ENCODE measurements at places on chromosomes 5 and 9.

GRCh38 chr5:66179297-66180051 lies 35.4 kb downstream of the SREK1 start:
- DNase-seq = no peak

GRCh38 chr5:151014680-151015343 lies 5.6 kb upstream of the GPX3 start:
- no peak for DNase-seq

DNA sequence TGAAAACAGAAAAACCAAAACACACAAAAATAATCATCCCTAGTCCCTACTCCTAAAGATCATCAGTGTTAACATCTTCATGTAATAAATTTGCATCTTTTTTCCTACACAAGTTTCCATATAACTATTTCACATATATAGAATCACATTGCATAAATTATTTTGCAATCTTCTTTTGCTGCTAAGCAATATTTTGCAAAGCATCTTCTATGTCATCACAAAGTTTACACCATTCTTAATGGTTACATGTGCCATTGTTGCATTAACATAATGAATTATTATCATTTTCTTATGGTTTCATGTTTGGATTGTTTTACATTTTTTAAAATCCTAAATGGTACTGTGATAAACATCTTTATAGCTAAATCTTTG lies 17.8 kb downstream of the SH3TC2 start:
- DNase-seq = no peak

GRCh38 chr9:106862110-106862820 lies 701 bp upstream of the ZNF462 start:
- DNase-seq = no peak

GRCh38 chr5:12691330-12691729 lies 787.1 kb upstream of the CTNND2 start:
- no peak for DNase-seq

DNA sequence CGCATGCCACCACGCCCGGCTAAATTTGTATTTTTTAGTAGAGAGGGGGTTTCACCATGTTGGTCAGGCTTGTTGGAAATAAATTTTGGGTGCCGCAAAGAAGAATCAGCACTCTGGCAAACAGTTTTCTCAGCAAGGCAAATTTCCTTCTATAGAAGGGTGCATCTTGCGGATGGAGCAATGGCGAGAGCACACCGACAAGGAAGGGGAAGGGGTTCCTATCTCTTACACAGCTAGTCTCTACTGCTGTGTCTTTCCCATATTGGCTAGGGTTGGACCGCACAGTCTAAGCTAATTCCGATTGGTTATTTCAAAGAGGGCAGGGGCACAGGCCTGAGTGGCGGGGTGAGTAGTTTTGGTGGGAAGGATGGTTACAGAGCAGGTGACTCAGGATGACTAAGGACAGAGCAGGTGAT lies 707 bp downstream of the GTF3C5 start:
- DNase-seq = no peak

- no peak for DNase-seq
Observed at GRCh38 chr9:109319017-109319625, 1.7 kb downstream of the EPB41L4B start.

DNA sequence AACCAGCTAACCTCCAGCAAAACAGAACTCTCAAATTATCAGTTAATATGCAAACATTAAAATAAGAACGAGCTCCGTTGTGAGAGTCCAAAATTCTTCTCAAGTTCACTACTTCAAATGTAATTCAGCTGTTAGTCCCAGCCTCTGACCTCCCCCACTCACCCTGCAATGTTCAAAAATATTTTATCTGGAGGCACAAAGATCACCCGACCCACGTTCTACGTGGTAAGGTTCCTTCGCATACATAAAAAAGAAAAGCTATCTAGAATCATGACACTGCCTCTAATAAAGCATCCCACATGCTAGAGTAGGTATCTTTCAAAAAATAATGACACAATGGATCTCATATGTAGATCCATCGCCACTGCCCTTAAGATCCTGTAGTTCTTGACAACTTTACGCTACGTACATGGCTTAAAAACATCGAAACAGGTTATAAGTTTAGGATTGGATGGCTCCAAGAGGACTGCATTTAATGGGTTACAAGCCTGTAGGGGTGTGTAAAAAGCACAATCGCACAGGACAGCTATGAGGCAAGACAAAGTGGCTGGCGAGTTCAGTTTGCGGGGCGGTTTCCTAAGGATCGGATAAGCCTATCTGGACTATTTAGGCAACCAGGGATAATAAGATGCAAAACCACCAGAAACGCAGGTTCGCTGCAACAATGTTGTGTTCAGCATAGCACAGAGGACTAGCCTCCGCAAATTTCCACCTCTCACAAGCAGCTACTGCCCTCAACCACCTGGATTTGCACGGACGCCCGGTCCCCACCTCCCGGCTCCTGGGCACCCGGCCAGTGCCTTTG lies 969 bp downstream of the CLK4 start:
- DNase-seq = no peak

GRCh38 chr5:20294696-20295095 lies 306.7 kb upstream of the CDH18 start:
- DNase-seq = no peak

DNA sequence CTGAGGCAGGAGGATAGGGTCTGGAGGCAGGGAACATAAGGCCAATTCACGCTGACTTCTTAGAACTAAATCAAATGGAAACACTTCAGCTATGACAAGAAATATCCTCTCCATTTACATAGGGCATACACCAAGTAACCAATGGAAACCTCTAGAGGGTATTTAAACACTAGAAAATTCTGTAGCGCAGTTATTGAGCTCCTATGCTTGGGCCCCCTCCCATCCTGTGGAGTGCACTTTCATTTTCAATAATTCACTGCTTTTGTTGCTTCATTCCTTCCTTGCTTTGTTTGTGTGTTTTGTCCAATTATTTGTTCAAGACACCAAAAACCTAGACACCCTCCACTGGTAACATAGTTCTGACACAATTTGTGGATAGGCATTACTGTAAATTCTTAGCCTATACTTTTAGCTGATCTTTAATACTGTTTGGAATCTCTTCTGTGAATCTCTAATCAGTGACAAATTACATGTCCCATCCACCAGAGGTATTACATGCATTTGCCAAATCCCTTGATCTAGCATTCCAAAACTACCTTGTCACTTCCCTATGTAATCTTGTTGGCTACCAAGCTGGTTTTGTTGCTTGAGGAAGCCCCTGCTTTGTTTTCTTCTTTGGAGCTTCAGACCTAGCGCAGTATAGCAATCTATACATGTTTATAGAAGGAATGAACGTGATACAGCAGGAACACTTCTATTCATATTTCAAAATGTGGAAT lies 61.6 kb downstream of the ST8SIA4 start:
- DNase-seq = no peak
